ENCODE measurements at places on chromosomes 5 and 9.

GRCh38 chr5:67033880-67034651 is 162.5 kb downstream of the CD180 start:
- no peak for DNase-seq

- no peak for DNase-seq
These were observed 172.2 kb downstream of the CDC42SE2 start for GRCh38 chr5:131436081-131436480.

DNA sequence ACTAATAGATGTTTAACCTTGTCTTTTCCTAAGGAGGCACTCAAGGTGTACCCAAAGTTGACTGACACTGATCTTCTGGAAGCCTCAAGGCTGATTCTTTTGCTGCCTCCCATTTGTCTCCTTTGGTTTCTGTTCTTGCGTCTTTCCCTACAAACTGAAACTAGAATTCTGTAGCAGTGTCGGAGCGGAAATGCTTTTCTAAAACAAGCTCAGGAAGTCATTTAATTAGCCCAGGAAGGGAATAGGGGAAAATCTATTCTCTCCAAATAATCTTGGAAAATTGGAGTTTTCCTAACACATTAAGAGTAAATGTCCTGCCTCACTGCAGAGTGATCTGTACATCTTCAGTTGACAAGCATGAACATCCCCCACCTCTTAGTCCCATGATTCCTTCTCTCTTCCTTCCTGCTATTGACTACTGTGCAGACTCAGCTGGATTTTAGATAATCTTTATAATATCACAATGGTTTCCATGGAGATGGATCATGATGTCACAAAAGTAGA is 182.7 kb downstream of the NR3C1 start:
- no peak for DNase-seq

DNA sequence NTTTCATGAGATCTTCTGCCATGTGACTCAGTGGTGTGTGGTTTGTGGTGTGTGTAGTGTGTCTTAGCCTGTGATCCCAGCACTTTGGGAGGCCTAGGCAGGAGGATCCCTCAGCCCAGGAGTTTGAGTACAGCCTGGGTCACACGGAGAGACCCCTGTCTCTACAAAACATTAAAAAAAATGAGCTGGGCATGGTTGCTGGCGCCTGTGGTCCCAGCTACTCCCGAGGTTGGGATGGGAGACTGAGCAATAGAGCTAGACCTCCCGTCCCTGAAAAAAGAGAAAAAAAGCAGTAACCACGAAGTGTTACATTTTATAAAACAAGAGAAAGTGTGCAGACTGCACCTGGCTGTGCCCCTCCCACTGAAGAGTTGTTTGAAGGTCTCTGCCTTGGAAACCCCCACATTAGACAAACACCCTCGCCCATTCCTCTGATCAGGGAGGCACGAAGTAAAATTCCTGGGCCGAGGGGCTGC is 21.2 kb upstream of the RNU6ATAC start:
- DNase-seq: no peak

- DNase-seq: no peak
These were observed 165.0 kb upstream of the FBXL17 start for GRCh38 chr5:108546939-108547338.

GRCh38 chr5:129046151-129046550 is 48.4 kb upstream of the ISOC1 start:
- DNase-seq: no peak

DNA sequence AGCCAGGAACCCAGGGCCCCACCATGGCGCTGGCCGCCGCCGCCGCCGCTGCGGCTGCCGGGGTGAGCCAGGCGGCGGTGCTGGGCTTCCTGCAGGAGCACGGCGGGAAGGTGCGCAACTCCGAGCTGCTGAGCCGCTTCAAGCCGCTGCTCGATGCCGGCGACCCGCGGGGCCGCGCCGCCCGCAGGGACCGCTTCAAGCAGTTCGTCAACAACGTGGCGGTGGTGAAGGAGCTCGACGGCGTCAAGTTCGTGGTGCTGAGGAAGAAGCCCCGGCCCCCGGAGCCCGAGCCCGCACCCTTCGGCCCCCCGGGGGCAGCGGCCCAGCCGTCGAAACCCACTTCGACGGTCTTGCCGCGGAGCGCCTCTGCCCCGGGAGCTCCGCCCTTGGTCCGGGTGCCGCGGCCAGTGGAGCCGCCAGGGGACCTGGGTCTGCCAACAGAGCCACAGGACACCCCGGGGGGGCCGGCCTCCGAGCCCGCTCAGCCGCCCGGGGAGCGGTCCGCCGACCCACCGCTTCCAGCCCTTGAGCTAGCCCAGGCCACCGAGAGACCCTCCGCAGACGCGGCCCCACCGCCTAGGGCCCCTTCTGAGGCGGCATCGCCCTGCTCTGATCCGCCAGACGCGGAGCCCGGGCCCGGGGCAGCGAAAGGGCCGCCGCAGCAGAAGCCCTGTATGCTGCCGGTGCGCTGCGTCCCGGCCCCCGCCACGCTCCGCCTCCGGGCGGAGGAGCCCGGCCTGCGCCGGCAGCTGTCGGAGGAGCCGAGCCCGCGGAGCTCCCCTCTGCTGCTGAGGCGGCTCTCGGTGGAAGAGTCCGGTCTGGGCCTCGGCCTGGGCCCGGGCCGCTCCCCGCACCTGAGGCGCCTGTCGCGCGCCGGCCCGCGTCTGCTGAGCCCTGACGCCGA is 749 bp downstream of the SOWAHA start:
- no peak for DNase-seq

DNA sequence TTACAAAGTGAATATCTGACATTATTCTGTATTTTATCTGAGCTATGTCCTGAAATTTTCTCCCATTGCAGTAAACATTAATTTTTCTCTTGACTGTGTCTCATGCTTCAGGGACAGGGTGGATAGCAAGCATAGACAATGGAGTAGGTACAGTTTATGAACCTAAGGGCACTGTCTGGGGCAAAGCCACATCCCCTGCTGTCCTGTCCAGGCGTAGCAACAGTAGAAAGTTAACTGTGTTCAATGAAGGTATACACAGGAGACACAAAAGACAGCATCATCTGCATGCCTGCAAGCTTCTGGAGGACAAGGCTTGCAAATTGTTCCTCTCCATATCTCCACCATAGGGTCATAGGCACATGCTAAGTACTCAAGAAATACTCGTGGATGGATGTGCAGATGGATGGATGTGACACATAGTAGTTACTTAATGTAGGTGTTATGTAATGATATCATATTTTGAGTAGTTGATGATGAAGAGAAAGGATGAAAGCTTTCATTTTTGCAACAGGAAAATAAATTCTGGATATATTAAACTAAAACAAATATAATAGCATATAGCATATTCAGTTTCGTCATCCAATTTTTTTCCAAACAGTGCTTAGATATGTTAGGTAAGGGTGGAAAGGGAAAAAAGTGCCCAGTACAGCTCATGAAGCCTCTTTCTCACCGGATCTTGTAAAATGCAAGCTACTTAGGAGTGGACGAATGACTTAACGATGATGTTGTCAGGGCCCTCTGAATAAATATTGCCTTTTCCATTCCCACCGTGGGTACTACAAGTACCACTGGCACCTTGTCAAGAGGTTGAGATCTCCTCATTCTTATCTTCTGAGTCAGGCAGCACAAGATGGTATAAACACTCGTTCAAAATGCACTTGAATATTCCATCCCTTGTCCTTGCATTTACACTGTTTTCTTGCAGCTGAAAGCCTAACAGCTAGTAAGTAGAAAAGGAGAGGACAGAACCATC is 19.9 kb upstream of the ZSWIM6 start:
- no peak for DNase-seq

- no peak for DNase-seq
These were observed 62.9 kb downstream of the FBXO38 start for GRCh38 chr5:148446611-148447010.

GRCh38 chr5:33903118-33903517 is 11.3 kb upstream of the ADAMTS12 start:
- DNase-seq: no peak

DNA sequence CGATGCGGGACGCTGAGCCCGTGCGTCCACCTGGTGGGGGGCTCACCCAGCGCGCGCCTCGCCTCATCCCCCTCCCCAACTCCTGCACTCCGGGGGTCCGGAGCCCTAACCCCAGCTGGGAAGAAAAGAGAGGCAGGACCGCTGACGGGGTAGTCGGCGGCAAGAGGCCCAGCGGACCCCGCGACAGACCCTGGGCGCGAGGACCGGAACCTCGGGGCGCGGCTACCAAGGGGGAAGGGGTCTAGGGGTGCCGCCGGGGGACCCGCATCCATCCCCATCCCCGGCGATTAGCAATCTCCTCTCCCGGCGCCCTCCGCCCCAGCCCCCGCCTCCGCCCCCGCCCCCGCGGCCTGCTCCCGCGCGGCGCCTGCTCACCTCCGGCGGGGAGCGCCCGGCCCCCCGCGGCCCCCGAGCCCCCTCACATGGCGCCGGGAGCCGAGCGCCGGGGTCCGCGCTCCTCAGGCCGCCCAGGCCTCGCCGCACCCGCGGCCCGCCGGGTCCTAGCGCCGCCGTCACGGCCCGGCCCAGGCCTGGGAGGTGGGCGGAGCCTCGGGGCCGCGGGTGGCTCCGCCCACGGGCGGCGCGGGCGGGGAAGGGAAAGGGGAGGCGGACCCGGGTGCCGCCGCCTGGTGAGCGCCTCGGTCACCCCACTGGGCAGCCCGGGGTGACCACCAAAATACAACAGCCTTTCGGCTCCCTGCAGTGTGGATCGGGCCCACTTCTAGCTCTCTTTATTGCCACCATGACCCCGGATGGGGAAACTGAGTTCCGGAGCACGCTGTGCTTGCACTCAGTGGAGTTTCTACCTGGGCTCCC is at the start of gene ST6GALNAC6:
Gene ST6GALNAC6 (minus strand): TSS at position 476 of the 816 bp plus-strand sequence. CDS start 1,622 bp downstream, outside the sequence.
- peak; percentile 85 for DNase-seq

- no peak for DNase-seq
These were observed 86.4 kb downstream of the ADRB2 start for GRCh38 chr5:148912714-148913398.

DNA sequence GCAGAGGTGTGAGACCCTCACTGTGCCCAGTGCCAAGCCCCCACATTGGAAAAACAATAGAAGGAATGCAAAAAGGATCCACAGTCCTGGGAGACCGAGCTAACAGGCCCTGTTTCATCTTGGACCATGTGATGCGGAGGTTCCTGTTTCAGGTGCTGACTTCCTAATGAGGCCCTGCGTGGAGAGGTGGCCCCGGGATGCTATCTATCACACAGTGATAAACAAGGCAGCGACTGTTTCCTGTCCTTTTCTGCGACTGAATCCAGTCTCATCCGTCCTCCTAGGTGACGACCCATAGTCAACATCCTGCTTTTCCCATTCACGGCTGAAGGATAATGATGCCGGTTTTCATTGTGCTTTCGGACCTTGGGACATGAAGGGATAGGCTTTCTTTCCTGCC is 56.4 kb upstream of the BOD1 start:
- no peak for DNase-seq

DNA sequence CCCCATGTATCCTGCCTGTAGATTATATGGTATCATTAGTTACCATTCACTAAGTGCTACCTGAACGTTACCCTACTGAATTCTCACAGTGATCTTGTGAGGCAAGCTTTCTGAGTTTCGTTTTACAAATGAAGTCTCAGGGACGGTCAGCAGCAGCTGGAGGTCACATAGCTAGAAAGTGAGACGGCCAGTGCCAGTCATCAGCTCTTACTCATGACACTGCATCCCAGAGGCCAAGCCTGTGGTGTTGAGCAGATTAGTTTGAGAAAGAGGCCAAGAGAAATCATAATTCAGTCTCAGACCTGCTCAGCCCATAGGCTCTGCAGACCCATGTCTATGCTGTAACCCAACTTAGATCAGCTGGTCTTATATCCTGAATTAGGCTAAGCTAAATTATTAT is 95.7 kb upstream of the EGFLAM start:
- DNase-seq: no peak

DNA sequence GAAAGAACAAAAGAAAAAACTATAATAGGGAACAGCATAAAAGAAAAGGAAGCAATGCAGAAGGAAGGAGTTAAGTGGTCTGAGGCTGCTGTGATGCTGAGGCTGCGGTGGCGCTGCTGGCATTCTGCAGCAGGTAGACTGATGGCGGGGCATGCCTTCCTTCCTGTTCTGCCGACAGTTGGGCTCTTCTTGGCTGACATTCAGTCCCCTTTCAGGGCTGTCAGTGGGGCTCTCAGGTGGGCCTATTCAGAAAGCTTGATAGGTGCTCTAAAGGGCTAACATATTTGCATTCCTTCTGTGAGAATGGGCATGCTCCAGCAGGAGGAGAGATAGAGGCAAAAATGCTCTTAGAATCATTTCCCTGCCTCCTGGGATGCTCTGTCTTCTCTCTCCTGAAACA is 5.1 kb upstream of the CLINT1 start:
- no peak for DNase-seq

DNA sequence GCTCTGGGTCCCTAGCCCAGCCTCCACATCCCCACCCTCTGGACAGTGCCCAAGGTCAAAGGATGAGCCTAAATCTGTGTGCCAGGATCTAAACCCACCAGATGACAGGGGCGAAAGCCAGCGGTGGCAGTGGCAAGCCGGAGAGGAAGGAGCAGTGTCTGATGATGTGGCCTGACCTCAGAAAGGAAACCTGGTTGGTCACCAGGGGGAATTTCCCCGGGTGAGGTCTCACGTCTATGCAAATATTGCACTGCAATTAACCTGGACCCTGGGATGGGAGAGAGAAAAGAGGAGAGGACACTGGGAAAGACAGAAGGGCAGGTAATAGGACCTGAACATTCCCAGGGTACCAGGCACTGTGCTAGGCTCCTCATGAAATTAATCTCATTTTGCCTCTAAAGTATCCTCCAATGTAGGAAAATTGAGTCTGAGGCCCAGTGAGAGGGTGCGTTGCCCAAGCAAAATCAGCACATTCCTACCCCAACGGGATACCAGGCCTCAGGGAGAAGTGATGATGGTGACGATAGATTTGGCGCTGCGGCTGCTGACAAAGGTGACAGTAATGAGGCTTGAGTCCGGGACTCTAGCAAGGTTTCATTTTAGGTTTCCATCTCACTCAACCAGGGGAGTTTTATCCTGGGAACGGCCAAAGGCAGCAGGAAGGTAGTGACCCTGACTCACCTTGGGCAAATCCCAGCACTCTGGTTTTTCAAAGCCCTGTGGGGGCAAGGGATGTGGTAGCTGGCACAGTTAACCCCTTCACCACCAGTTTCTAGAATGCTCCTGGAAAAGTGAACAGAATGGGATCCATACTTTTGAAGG is 13.4 kb upstream of the TNIP1 start:
- no peak for DNase-seq

- no peak for DNase-seq
These were observed 276.8 kb upstream of the CLINT1 start for GRCh38 chr5:158135682-158136179.
